Activated CD4-positive, CD25-positive, alpha-beta regulatory T cell treated with anti-CD3 and anti-CD28 coated beads, Interleukin-2, amount 50 U/mL, for 24 hours (primary cell): ENCODE measurements at places on chromosomes 13 and 19.

DNA sequence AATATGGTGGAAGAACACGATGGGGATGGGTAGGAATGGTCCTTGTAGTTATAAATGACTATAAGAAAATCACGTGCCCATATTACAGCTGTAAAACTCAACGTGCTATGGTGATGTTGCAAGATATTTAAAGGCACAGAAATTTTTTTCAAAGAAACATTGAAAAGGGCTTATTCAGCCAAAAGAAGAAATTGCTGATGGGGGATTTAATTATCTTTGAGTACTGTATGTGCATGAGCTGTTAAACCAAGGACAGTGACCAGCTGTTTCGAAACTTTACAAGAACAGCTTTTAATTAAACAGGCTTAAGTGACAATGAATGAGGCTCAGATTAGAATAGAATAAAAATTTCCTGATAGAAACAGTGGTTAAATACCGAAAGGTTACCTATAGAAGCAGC is 339.0 kb downstream of the HS6ST3 start:
- ATAC-seq, result no peak

DNA sequence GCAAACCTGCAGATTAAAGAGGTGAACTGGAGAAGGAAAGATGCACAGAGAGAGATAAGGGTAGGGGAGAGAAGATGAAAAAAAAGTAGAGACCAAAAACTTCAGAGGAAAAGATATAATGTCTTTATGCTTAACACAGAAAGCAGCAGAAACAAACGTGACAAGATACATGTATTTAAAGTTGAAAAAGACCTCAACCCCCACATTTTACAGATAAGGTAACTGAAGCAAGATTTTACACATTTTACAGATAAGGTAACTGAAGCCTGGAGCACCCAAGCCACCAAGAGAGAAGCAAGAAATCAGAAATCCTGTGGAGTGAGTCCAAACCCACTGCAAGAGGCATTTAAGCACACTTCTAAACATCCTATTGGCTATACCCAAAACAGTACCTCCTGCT is 185.3 kb downstream of the TBC1D4 start:
- no peak for ATAC-seq

DNA sequence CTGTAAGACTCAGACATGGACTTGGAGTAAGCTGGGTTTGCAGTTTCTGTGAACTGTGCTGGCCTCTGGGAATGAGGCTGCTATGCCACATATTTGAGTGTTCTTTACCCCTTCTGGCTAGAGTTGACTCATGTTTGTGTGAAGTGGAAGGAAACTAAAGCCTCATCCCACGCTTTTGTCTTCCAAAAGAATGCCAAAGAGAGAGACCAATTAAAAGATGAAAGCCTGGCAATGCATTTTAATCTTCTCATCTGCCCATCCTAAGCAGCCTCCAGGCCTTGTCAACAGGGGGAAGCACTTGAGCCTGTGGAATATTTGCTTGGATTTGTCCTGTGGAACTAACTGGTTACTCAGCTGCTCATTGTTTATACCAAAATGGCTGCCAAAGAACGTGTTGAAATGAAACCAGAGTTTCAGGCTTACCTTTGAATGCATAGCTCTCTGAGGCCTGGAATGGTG is 49.1 kb downstream of the LMO7 start:
- no peak for ATAC-seq

- ATAC-seq, result no peak
These were observed 3.8 kb upstream of the KCTD12 start for GRCh38 chr13:76890021-76890420.

DNA sequence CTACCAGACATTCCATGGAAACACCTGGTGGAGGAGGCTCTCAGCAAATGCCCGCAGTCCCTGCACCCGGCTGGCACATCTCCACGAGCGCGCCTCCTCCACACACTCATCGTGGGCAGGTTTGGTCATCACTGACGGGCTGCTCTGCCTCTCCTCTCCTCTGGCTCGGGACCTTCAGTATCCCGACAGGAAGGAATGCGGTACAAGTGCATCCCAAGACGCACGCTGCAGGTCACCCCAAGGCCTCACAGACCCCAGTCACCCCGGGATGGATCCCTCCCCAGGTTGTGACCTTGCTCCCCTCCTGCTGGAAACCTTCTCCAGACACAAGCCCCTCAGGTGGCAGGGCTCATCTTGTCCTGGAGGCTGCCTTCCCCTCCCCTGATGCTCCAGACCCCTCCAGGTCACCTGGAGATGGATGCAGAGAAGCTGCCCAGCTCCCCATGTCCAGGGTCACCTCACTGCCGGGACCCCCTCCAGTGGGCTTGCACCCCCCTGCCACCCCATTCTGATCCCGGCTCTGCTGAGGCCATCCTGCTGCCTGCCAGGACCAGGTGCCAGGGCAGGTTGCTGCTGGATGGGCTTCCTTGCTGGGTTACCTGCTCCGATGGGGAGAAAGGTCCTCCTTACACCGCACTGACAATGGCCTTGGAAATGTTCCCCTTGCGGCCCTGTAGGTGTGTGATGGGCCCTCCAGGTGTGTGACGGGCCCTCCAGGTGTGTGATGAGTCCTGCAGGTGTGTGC is 29.9 kb downstream of the C13orf46 start:
- no peak for ATAC-seq

- ATAC-seq, result no peak
These were observed 1338.8 kb upstream of the MIR17HG start for GRCh38 chr13:90008707-90009149.

GRCh38 chr13:29964181-29964845 is 113.9 kb upstream of the UBL3 start:
- no peak for ATAC-seq

- no peak for ATAC-seq
These were observed 2.5 kb upstream of the RFPL4AL1 start for GRCh38 chr19:55766466-55766865.

GRCh38 chr13:106449096-106449495 is 86.4 kb downstream of the EFNB2 start:
- ATAC-seq, result no peak

GRCh38 chr13:109384491-109385241 is 401.7 kb downstream of the IRS2 start:
- ATAC-seq, result no peak

DNA sequence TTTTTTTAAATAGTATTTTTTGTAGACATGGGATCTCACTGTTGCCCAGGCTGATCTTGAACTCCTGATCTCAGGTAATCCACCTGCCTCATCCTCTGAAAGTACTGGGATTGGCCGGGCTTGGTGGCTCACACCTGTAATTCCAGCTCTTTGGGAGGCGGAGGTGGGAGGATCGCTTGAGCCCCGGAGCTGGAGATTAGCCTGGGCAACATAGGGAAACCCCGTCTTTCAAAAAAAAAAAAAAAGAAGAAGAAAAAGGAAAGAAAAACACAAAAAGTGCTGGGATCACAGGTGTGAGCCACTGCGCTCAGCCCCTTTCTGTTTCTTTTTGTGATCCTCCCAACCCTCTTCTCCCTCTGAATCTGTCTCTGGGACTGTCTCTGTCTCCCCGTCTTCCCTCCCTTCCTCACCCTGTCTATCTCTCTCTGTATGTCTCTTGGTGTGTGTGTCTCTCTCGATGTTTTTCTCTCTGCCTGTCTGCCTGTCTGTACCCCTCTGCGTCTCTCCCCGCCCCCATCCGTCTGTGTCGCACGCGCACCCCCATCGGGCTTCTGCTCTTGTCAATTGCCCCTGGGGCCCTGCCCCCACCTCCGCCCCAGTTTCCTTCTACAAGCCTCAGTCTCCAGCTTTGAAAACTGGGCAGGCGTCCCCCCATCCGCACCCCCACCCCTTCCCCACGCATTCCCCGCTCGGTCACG is 540 bp upstream of the ZFP36 start:
- ATAC-seq, result peak; percentile 5

DNA sequence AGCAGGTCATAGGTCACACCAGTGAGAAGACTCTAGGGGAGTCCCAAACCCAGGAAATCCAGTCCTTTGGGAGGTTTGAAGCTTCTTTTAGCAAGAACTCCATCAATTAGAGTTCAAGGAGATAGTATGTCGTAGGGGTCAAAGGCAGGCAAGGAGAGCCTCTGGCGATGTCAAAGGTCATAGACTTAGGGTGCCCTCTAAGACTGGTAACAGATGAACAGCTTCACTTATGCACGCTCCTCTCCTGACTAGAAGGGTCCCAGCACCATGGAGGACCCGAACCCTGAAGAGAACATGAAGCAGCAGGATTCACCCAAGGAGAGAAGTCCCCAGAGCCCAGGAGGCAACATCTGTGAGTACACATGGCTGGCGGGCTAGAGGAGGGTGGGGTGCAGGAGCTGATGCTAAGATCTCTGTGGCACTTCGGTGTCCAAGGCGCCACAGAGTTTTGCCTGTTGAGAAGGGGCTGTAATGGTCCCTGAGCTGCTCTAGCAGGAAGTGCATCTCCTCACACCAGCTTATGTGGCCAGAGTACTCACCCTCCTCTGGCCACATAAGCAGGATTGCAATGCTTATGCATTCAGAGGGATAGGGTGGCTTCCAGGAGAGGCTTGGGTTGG is 557 bp downstream of the ZNF576 start:
- no peak for ATAC-seq
